ENCODE measurements at places on chromosomes 1 and 21.

DNA sequence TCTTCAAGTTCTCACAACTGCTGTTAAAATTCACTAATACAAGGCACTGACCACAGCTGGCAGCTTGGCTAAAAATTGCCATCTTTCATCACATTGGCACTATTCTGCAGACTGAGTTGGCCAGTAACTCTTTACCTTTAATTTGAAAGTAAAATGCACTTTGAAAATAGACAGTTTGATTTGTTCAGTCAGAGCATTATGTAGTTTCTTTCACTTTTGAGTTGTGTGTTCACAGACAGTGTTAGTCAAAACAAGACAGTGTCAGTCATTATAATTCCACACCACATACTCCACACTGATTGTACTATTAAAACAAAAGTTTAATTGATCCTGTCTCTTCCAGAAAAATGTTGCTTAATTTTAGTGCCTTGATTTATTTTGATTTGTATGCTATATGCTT is 160.7 kb downstream of the SDCCAG8 start:
- DNase-seq: no peak

GRCh38 chr1:90175490-90176167 is 180.7 kb downstream of the ZNF326 start:
- no peak for DNase-seq

- no peak for DNase-seq
Measured at GRCh38 chr1:28601696-28602095, 9.6 kb downstream of the RAB42 start.

DNA sequence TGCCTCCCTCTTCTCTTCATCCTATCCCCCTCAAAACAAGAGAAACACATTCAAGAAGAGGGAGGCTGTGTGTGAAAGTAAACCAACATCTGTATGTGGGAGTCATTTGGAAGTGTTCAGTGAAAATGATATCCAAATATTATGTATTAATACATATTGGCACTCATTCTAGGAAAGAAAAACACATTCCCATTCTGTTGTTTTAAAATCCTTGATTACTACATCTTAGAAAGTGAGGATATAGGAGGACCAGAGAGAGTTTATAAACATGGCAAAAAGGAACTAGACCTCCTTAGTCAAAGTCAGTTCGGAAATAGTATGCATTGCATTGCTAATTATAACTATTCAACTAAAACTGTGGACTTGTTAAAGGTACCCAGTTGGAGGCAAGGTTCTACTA is 786.6 kb downstream of the ADGRL2 start:
- DNase-seq: no peak

DNA sequence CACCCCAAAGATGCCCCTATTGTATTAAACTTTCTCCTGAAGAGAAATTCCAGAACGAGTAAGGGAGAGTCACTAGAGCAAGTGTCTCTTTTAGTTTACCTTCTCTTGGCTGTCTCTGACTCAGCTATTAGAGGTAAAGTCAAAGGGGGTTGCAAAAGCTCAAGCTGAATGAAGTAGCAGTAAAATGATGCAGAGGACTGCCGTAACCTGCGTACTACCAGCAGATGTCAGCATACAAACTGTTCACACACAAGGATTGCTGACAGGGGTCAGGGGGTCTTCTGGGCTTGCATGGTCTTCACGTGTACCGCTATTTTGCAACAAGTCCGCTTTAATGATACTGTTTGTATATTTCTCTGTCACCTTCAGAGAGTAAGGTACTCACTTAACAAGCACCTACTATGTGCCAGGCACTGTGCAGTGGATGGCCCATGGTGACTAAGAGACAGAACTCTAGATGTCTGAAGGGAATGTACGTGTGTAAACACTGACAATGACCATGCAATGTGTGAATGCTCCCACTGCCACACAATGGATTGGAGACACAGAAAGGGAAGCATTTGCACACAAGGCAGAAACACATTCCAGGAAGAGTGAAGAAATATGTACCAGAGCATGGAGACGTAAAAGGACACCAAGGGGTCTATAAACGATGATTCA is 34.9 kb downstream of the CHML start:
- DNase-seq: no peak

DNA sequence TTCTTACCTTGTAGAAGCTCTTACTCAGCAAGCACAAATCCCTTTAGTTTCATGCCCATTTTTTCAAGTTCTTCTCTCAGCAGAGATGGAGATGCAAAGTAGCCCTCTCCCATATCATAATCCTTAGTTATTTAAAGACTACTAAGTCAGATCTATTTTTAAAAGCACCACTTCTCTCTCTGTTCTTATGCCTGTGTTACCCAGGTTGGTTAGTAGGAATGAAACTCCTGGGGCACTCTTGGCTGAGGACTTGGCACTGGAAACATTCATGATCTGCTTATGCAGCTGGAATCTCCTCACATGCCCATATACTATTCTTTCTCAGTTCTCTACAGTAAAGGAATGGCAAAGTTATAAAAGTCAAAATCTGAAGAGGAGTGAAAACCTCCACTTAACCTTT is 51.9 kb upstream of the PPP2R5A start:
- no peak for DNase-seq

- no peak for DNase-seq
Measured at GRCh38 chr1:245588116-245588639, 433.4 kb downstream of the KIF26B start.

- DNase-seq: no peak
Measured at GRCh38 chr1:246540738-246541491, 25.1 kb downstream of the TFB2M start.
